ENCODE measurements at places on chromosomes 5 and 9. TPM values are rescaled to one million over a fixed set of nuclear protein-coding genes. Genes with fewer than 3 reads are reported as not detected.

DNA sequence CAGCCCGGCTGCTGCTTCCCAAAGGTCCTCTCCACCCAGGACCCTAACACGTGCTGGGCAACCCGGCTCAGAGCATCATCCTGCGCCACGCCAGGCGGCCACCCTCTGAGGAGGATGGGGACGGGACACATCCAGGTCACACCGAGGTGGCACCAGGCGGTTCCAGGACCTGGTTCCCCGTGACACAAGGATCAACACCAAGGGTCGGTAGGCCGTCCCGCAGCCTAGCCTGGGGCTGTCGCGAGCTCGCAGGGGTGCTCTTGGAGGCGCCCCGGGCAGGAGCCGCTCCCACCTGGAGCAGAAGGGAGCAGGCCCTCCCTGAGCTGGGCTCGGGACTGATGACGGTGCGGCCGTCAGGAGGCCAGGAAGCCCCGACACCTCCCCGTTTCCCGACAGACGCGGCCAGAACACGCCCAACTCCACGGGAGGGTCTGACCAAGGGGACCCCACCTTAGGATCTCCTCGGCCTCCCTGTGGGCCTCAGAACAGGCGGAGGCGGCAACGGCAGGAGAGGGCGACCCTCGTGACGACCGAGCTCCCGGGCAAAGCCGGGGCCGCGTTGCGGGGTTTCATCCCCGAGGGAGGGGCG, 6.3 kb downstream of the EXD3 start:
- no peak for DNase-seq

DNA sequence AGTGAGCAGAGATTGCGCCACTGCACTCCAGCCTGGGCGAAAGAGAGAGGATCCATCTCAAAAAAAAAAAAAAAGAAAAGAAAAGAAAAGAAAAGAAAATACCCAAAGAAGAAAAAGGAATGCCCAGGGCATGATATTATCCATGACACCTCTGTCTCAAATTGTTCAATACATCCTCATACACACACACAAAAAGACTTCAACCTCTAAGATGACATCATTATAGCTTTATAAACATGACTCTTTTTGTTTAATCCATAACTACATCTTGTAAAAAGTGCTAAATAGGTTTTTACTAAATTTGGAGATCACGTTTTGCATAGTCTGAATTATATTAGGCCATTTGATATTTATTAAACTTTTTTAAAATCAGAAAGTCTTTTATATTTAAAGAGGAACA, 33.1 kb downstream of the ANKRD31 start:
- DNase-seq, result no peak

DNA sequence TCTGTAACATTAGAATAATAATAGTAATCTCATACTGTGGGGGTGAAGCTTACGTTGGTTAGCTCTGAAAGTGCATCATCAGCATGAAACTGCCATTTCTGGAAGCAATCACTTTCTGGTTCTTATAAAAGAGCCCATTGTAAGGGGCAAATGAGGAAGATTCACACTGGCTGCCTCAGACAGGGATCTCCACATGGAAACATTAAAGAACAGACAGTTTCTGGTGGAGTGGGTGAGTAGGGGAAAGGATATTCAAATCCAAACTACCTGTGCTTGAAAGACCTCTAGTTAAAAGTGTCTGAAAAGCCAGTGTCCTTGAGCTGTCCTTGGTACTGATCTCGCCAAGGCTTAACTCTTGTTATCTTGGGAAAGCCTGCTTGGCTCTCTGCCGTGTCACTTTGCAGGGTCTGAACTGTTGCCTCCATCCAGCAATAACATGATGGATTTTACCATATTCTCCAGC, 19.1 kb upstream of the SLC31A2 start:
- no peak for DNase-seq

GRCh38 chr5:83393504-83393866, 78.1 kb upstream of the VCAN start:
- no peak for DNase-seq

- no peak for DNase-seq
These were observed 93.5 kb upstream of the NR3C1 start for GRCh38 chr5:143496943-143497342.

DNA sequence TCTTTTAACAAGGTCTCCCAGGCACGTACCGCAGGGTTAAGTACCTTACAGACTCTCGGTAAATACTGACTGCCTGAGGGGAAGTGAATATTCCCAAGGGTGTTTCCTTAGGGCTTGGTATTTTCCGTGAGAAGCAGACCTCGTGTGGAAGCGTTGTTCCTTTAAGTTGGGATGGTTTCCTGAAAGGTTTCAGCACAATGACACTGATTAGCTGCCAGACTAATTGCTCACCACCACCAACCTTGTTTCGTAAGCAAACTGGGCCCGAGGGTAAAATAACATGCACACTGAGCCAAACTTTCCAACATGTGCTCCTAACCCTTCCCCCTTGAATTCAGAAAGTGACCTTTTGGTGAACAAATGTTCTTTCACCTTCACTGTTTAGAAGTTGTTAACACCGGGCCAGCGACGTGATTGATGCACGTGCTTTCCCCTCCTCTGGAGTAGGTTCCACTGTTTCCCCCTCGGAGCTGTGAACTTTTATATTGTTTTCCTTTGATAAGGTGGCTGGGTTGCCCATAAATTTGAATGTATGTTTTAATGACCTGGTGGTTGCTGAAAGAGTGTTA, 128.1 kb upstream of the RPS23 start:
- DNase-seq, result no peak

DNA sequence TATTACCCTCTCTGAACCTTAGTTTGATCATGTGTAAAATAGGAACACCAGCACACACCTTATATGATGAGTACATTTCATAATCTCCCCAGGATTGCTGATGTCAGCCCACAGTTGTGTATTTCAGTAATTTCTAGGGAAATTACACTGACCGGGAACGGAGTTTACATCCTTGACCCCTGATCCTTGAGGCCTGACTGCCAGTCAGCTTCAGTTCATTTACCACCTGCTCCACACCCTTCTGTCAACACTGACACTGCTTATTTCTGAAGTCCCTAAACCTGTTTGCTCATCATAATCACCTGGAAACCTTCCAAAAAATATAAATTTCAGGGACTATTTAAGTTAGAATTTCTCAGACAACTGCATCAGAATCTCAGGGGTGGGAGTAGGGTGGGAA, 55.3 kb downstream of the ZNF622 start:
- DNase-seq, result no peak

DNA sequence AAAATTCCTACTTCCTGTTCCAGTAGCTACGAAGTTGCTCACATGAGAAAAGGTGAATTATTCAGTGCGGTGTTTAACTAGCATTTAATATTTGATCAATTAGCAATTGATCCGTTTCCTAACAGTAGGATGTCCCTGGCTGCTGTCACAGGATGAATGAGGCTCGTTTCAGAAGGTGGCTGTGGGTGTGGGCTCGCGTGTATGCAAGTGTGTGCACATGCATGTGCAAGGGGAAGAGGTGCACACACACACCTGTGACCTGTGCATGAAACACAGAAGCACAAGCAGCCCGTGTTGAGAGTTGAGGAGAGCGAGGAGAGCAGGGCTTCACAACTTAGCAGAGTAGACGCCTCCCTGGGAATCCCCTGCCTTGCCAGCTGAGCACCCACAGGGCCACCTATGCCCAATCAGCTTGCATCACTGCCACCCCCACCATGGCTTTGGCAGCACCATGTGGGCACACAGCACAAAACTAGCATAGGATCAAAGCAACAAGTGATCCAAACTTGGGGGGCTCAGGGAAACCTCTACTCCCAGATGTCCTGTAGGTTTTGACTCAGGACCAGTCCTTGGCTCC, 107.2 kb downstream of the C5orf15 start:
- no peak for DNase-seq

GRCh38 chr9:112772551-112772950, 22.0 kb downstream of the SNX30 start:
- no peak for DNase-seq

DNA sequence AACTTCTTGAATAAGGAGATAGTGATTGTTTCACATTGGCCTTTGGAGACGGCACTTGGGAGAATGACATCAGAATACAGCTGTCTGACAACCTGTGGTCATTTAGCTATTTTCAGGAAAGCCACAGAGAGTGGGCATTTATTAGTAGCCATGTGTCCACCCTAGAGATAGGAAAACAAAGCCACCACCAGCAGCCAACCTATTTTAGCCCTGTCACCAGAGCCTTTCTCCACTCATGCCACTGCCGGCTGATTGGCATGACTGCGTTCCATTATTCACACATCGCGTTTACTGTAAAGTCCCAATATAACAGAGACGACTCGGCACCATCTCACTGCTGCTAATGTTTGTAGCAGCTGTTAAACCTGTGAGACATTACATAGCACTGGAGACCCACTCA, 330.1 kb downstream of the NDUFS4 start:
- DNase-seq, result no peak

DNA sequence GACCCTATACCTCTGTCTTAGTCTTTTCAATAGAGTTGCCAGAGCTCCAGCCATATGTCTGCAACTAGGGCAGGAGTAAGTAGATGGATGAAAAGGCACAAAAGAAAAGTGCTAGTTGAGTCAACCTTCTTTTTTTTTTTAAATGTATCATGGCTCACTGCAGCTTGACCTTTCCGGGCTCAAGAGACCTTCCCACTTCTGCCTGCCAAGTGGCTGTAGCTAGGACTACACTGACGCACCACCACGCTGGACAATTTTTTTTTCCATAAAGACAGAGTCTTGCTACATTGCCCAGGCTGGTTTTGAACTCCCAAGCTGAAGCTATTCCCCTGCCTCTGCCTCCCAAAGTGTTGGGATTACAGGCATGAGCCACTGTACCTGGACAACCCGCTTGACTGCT, 27.3 kb downstream of the FOXE1 start:
- DNase-seq, result no peak

- DNase-seq, result no peak
These were observed 179.2 kb downstream of the FGF18 start for GRCh38 chr5:171598641-171599152.

DNA sequence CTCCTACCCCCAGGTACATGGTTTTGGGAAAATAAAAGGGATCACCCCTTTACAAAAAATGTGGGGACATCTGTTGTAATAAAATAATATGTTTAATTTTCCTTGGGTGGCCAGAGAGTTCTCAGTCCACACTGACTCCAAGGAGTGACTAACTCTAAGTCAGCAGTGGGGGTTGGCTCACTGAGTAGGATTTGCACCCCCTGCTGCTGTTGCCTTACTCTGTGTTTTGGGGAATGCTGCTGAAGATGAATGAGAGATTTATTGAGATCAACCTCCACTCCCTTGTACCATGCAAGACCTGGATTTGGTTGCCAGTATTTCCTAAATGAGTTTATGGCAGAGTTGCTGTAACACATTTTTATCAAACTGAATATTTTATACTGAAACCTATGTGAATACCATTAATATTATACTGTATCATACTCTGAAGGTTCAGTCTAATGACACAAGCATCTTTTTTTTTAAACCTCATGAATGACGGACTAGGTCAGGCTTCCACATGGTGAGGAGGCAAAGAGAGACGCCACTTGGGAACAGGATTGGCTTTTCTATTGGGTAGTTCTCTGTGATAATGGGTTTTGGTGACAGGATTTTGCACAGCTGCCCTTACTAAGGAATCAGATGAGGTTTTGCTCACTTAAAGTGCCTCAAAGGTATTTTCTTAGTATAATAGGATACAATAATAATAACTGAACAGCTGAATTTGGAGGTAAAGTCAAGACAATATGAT, 121.3 kb upstream of the OSMR start:
- no peak for DNase-seq

DNA sequence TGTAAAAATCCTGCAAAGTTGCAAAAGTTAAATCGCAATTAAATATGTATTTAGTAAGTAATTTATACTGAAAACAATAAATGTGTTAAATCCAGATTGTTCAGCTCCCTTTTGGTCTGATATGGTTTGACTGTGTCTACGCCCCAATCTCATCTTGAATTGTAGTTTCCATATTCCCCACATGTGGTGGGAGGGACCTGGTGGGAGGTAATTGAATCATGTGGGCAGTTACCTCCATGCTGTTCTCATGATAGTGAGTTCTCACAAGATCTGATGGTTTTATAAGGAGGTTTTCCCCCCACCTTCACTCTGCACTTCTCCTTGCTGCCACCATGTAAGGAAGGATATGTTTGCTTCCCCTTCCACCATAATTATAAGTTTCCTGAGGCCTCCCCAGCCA, 140.0 kb downstream of the CDH6 start:
- DNase-seq, result no peak

DNA sequence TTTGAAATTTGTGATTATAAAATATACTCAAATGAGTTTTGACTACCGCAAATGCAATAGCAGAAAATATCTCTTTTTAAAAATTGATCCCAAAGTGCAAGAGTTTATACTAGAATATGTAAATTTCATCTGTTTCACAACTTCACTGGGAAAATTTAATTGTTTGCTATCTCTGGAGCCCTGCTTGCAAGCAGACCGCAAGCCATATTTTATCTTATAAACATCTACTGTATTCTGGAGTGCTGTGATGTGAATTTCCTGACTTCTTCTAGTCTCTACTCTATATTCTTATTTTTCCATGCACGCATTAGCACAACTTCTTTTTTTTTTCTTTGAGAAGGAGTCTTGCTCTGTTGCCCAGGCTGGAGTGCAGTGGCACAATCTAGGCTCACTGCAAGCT, 98.7 kb downstream of the DROSHA start:
- no peak for DNase-seq

GRCh38 chr5:159181152-159181551, 28.2 kb downstream of the RNF145 start:
- no peak for DNase-seq

GRCh38 chr9:83012922-83013838, 49.8 kb downstream of the RASEF start:
- no peak for DNase-seq

DNA sequence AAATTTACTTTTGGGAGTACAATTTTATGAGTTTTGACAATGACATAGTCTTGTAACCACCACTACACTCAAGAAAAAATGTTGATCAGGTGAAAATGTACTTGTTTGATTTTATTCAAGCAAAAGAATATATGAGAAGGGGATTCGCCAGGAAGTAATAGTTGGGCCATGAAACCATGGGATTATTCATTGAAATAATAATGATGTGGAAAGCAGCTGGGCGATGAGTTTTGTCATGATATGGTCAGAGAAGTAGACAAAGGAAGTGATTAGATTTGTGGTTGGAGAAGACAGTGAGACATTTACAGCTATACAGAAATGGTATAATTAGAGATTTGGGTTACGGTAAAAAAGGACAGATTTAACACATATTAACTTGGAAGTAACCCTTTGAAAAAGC, 11.2 kb downstream of the HMGCR start:
- DNase-seq, result no peak

GRCh38 chr9:138058181-138058580, 180.6 kb downstream of the CACNA1B start:
- DNase-seq, result no peak

GRCh38 chr9:126113756-126114408, 212.7 kb upstream of the MVB12B start:
- DNase-seq, result no peak

Gene PCDHGB4
- polyA plus RNA-seq, result 1.7 TPM

Gene MLANA
- polyA plus RNA-seq, result 0.80 TPM

Gene ZNF883
- polyA plus RNA-seq, result 4.1 TPM

Gene HK3
- 0.82 TPM for polyA plus RNA-seq

Gene NOXA1
- 2.2 TPM for polyA plus RNA-seq

Gene NIPAL4
- 0.37 TPM for polyA plus RNA-seq

Gene SUSD3
- polyA plus RNA-seq, result 3.3 TPM

Measured in forelimb muscle (tissue), 1 donor.